ENCODE measurements at places on chromosomes 1 and 21.
A peak's percentile ranks its signal among the peaks of the same experiment; 100 is the strongest.

DNA sequence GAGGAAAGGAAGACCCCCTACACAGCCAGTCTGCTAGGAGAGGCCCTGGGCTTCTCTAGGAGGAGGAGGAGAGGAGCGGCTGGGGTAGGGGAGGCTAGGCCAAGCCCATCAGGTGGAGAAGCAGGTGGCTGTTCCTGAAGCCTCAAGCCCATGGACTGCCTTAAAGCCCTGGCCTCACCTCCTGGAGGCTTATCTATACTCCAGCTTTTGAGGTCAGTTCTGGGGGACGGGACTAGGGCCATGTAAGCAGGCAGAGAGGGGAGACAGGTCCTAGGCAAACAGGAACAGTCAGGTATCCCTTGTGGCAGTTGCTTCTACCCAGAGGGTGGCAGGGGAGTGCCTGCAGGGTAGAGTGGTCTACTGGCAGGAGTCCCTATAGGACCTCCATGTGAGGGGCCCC is 40.6 kb downstream of the KCNC4 start:
- DNase-seq, result no peak

- DNase-seq, result peak; percentile 70
These were observed 8.8 kb upstream of the CEP85 start for GRCh38 chr1:26225033-26225831.

- no peak for DNase-seq
These were observed 9.3 kb downstream of the RGL1 start for GRCh38 chr1:183814121-183814681.

DNA sequence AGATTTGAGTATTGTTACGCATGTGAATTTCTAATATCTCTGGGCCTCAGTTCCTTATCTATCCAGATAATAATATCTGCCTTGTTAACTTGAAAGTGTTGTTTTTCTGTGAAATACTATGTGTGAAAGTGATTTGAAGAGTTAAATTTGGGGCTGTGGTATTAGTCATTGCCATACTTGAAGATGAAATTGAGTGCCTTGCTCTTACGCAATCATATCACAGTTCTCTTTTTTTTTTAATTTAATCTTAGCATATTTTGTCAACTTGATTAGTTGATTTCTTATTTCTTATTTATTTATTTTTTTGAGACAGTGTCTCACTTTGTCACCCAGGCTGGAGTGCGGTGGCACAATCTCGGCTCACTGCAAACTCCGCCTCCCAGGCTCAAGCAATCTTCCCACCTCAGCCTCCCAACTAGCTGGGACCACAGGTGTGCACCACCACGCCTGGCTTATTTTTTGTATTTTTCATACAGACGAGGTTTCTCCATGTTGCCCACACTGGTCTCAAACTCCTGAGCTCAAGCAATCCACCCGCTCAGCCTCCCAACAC is 31.0 kb downstream of the AGO4 start:
- DNase-seq, result no peak

DNA sequence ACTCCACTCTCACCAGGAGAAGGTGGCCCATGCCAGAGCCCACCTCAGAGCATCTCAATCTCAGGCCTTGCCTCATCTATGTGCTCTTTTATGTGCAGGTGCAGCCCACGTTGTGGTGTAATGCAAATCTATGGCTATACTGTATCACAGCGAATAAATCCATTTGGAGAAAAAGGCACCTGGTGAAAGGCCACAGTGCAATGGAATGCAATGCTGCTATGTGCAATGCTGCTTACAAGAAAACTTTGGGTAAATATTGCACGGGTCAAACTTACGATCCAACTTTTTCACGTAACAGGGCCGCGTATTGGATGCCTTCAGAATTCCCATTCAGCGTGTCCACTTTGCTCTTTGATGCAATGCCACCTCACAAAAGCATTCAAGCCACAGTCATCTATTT is 13.5 kb downstream of the ZBTB18 start:
- DNase-seq, result no peak

DNA sequence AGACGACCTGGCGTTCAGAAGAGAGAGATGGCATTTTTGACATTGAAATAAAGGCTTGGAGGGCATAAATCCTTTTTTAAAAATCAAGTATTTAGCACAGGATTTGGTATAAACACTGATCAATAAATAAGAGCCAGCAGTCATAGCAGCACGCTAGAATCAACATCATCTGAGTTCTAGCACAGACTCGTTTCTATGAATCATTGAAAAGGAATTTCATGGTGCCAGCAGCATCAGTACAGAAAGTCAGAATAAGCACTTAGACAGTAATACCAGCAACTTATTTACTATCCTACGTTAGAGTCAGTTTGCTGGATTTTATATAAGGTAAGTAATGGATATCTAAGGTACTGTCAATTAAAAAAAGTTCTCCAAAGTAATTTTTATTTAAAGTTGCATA is 119.3 kb downstream of the HLCS start:
- no peak for DNase-seq

DNA sequence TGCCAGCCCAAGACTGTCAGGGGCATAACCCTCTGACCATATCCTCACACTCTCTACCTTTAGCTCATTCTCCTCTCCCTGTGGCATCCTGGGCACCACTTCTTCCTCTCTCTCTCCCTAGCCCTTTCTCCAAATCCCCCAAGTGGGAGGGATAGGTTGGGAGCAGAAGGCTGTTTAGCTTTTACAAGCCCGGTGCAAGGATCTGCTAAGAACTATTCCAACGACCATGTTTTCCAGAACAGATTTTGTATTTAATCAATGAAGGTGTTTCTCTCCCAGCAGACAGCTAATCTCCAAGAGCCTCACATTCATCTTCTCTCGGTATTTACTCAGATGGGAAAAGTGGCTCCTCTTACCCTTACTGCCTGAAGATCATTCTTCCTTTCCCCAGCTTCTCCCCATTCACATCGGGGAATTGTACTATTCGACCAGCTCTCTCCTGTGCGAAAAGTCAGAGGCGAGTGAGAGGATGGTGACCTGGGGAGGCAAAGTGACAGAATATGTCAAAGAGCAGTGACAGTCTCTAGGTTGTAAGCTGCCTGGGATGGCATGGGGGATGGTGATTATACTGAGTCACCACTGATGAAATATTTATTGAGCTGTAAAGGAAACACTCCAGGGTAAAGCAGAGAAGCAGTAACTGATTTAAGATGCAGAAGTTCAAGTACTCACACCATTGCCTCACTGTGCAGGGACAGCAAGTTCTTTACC is 47.0 kb upstream of the RBM15 start:
- DNase-seq, result no peak

DNA sequence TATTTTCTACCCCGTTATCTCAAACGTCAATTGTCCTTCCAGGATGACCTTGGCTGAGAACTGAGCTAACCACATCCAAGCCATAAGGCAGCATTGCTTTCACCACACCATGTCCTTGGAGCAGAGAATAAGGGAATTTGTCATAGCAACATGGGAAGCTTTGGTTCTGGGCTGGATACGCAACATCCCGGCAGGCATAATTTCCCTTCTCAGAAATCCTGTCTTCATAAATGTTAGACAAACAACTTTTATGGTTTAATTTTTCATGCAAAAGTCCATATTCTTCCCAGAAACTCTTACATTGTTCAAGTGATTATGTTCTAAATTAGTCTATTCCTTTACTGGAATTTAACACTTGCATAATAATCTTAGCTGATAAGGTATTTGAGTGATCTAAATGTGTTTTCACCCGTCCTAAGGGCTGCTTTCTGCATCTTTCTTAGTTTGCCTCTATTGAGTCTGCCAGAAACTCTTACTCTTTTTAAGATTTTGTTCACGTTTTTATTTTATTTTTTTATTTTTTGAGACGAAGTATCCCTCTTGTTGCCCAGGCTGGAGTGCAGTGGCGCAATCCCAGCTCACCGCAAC is 51.8 kb downstream of the KCNJ15 start:
- DNase-seq, result no peak

GRCh38 chr21:45980271-45980670 is 1.3 kb upstream of the COL6A1 start:
- DNase-seq, result no peak

- DNase-seq, result no peak
These were observed 19.2 kb downstream of the CD247 start for GRCh38 chr1:167499106-167499505.

GRCh38 chr1:53517821-53518352 is 58.7 kb downstream of the DMRTB1 start:
- DNase-seq, result no peak

DNA sequence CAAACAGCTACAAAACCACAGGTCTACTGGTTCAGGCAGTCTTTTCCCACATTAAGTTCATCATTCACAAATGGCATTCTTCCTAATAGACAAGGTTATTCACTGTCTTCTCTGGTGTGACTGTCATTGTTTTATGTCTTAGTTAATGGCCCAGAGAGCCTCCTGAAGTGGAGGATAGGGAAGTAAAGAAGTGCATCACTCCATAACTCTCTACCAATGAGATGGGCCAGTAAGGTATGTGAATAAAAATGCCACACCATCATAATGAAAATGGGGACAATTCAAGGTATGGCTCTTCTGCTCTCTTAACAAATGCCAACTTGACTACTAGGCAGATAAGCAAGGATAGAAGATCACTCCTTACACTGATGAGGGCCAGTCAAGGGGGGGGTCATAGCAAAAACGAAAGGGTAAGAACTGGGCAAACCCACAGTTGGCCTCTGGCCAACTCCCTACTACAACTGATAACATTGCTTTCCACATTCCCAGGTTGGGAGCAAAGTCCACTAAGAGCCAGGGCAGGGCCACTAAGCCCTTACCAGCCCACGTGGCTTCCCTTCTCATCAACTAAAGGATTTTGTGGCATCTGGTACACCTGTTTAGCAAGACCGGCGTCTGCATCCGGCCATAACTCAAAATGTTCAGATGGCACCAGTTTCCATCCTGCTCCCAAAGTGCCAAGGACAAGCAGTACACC is 10.0 kb downstream of the PABPC4 start:
- DNase-seq, result no peak

- DNase-seq, result no peak
These were observed 149.2 kb downstream of the BEND5 start for GRCh38 chr1:48627486-48627885.

DNA sequence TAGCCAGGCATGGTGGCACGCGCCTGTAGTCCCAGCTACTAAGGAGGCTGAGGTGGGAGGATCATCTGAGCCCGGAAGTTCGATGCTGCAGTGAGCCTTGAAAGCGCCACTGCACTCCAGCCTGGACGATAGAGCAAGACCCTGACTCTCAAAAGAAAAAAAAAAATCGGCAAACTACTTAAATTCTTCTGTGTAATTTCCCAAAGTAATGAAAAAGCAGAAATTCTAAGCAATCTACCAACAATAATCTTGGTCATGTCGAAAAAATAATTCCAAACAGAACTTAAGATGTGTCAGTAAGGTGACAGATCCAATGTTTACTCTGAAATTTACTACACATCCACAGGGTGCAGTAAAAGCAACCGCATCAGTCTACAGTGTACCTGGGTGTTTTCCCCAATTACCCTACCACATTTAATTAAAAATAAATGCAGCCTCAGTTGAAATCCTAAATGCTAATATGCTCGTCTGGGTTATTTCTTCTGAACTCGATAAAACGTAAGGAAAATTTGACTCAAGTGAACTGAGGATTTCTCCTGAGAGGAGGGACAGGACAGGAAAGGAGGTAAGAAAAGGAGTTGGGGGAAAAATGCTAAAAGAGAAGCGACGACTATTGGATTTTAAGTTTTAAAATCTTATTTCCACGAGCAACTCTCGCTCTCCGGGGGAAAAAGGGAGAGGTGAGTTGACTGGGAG is 801 bp downstream of the EPRS1 start:
- DNase-seq, result peak; percentile 43

- no peak for DNase-seq
These were observed 100.0 kb upstream of the EDEM3 start for GRCh38 chr1:184854496-184855140.

DNA sequence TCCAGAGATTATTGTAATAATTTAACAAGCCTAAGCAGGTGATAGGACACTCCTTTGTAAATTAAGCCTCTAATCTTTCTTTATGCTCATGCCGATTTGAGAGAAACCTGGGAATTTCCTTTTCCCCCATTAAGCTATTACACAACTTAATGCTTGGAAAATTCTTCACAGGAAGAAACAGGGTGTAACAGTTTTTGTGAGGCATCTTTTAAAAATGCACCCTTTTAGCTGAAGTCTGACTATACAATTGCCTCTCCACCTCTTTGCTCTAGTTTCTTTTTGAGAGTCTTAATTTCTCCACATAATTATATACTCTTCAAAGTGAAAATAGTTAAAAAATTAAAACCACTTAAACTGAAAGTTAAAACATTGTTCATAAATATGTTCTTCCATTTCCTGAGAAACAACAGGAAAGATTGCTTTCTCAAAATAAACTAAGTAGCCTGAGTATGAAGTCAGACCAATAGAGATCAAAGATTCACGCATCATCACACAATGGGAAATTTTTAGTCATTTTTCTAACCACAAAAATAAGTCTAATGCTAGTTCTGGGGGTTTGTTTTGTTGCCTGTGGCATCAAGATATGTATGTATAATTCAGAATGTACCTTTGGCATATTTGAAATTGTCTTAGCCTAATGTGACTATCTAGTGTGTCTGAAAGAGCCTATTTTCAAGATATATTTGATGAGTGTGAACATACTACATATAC is 34.7 kb downstream of the LRRC8D start:
- DNase-seq, result no peak

- no peak for DNase-seq
These were observed 214.5 kb downstream of the TBX15 start for GRCh38 chr1:118773656-118774055.

DNA sequence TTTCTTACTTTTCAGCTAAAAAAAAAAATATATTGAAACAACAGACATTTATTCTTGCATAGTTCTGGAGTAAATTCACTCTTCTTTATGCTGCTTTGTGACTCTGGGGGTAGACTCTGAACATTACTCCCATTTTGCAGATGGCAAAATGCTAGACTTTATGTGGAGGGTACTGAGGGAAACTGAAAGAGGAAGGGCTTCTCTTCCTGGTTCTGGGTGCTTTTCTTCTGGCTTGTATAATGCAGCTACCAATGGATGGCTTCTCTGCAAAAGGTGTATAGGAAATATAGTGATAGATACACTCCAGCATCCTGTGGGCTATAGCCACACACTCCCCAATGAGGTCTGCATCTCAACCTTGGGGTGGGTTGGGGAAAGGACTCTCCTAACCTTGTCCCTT is 19.7 kb upstream of the ZBTB40 start:
- DNase-seq, result no peak

DNA sequence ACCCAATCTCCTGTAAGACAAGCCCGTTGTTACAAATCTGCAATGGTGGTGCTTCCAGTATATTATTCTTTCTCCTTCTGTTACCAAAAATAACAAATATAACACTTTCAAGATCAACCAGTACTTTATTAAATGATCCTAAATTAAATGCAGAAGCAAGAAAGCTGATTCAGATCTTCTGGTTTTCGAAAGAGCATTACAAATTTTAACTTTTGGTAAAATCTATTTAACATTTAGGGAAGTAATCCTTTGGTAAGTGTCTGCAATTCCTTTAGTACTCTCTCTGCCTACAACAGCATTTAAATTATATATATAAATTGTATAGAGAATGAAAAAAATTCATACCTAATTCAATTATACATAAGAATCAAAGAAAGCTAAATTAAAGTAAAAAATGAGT is 198.6 kb upstream of the HMCN1 start:
- no peak for DNase-seq

GRCh38 chr1:174723816-174724215 is 275.9 kb upstream of the CACYBP start:
- no peak for DNase-seq

Data from activated CD4-positive, alpha-beta memory T cell treated with anti-CD3 and anti-CD28 coated beads for 36 hours (primary cell).